ENCODE measurements at places on chromosomes 16 and 17.
A peak's percentile ranks its signal among the peaks of the same experiment; 100 is the strongest.

GRCh38 chr16:813204-813915, 12.8 kb upstream of the GNG13 start:
- DNase-seq: peak; percentile 12

DNA sequence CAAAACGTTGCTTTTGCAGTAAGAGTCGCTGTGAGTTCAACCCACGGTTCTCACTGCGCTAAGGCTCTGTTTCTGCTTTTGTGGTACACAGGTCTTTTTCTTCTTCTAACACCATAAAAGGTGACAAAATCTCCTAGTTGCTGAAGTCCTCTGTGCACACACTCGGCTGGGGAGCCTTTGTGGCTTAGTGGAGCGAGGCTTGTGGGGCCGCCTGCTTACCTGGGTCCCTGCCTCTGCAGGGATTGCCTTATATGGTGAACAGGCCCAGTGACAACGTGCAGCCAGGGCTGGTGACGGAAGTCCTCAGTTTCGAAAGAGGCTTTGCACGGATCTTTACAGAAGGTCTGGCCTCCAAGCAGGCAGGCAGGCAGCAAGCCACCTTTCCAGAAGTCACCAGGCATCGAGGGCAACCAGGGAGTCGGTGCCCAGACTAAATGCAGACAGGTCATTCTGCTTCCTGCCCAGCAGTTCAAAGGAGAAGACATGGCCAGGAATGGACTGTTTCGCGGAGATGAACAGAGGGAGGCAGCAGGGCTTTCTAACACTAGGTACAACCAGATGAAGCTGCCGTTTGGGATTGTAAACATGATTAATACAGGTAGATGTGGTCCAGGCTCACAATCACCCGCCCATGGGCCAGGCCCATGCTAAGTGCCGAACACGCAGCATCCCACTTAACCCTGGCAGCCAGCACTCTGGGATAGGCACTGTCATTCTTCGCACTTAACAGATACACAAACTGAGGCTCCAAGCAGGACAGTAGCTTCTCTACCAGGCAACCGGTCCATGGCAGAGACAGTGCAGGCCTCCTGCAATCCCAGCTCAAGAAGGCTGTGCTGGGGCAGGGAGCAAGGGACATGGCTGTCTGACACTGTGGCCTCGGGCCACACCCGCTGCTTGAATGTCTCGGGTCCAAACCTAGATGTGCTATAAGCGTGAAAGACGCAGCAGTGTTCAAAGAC, 10.7 kb upstream of the MEAK7 start:
- peak; percentile 63 for DNase-seq

DNA sequence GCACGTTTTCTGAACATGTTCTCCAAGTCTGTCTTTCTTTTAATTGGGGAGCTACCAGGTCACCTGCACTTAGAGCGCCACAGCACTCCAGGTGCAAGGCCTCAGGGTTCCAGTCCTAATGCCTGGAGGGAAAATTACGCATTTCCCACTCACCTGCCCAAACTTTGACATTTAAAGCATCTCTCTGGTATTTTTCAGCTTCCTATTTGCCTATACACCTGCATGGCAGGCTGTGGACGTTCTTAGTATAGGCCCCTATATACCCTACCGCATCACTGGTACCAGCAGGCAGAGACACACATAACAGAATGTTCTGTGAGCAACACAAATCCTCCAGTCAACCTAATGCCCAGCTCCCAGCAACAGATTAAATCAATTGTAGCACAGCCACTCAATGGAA, 213.3 kb downstream of the MRTFB start:
- no peak for DNase-seq

DNA sequence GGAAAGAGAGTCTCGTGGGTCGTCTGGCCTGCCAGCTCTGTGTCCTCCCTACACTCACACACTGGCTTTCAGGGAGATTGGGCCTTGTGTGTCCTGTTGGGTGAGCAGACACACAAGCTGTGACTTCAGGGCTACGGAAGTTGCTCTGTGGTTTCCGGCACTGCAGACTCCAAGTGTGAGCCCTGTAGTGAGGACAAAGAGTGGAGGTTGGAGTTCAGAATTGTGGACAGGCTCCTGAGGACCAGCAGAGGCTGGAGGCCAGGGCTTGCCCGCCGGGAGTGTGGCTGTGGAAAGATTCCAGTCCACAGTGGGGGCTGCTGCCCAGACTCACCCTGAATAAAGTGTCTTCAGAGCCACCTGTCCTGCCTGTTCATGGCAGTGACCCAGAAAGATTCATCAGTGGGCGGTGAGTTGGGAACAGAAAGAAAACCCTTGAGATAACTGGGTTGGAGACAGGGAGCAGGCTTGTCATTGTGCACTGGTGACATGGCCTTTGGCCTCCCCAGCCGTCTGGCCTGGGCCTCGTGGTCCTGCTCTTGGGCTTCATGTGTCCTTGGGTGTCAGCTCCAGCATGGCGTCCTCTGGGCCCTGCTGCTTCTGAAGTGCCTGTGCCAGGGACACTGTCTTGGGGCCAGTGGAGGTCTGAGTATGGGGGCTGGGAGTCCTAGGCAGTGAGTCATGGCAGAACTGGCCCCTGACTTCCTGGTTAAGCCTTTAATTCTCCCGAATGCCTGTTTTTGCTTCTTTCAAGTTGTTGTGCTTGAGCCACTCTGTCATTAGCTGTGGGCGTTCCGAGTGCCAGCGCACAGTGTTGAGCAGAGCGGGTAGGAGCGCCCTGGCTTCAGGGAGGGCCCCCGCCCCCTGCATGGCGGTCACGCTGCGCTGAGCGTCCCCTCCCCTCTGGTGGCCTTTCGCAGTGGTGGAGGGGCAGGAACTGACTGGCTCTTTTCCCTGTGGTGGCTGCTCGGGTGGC, 19.9 kb upstream of the ZNF750 start:
- peak; percentile 28 for DNase-seq

DNA sequence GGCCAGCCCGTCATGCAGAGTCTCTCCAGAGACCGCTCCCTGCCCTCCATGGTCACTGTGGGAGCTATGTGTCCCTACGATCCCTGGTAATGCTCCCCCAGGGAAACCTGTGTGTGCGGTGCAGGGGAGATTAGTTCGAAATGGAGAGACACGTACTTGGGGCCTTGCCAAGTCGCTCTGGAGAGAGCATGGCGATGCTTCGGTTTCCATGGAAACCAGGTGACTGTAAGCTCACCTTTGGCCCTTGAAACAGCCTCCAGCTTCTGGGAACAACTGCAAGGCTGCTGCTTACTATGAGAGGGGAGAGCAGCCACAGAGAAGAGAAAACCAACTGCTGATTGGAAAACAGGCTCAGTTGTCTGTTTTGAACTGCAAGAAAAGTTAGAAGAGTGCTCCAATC, 879.7 kb upstream of the EEF2KMT start:
- no peak for DNase-seq

DNA sequence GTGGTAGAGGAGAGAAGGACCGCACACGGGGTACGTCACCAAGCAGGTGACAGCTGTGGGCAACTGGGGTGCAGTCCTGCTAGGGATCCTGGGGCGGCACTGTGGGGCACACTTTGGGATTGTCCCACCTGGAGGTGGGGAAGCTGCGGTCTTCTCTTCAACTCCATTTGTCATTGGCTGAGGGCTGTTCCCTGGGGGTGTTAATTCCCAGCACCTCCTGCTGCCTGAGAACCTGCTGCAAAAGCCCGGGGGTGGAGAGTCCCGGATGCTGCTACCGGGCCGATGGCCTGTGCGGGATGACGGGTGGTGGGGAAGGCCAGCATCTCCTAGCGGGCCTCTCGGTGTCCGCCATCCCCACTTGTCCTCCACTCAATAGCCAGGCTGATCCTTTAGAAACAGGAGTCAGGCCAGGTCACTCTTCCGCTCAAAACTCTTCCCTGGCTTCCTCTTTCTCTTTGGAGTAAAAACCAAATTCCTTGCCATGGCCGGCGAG, 100.2 kb downstream of the CYLD start:
- DNase-seq: no peak

DNA sequence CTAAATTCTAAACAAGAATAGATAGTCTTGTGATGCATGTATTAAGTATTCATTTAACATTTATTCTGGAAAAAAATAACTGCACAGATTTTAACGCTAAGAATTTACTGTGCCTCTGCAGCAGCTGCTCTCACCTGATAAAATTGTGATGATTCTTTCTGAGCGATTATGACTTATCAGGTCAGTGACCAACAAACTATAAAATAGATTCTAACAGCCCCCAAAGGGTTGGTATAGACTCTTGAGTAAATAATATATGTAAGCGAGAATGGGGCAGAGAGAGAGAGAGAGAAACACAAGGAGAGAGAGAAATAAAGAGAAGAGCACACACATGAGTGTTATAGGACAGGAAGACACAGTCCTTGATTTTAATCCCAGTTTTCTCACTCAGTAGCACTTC, 144.4 kb downstream of the SNX11 start:
- DNase-seq: no peak

- no peak for DNase-seq
Observed at GRCh38 chr17:39134878-39135277, 16.6 kb downstream of the PLXDC1 start.

DNA sequence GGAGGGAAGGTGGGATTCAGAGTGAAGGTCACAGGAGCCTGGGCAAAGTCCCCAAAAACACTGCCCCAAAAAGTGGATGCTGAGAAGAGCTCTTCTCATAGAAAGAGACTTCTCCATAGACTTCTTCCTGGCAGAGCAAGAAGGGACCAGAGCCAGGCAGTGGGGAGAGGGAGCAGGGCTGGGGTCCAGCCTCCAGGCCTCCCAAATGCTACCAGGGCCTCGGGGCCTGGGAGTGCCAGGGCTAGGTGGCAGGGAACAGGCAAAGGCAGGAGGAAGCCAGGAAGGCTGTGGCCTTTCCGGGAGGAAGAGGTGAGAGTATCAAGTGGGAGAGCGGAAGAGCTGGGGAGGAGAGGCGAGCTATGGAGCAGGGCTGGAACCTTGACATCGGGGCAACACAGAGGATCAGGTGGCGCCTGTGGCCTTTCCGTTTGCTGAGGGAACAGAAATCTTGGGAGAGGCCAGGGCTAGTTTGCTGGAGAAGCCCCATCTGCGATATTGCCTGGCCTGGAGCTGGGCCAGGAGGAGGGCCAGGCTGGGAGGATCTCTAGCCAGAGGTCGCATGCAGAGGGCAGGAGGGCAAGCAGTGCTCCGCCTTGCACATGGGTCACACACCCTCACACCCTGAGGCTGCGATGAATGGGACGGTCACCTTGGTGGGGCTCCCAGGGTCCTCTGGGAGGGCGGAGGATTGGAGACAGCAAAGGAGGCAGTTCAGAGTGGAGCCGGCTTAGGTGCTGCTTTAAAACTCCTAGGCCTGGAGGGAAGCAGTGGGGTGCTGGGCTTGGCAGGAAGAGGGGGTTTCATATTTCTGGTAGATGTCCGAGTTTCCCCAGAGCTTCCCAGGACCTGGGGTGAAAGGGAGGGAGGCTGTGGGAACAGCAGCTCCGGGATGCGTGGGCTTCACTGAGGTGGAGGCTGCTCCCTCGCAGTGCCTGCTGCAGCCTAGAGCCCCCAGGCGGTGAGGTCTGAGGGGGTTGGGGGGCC, 3.4 kb downstream of the SLC16A5 start:
- no peak for DNase-seq

GRCh38 chr16:81694494-81695280, 84.4 kb upstream of the PLCG2 start:
- DNase-seq: no peak

GRCh38 chr17:77842528-77843147, 115.9 kb upstream of the TNRC6C start:
- DNase-seq: no peak

DNA sequence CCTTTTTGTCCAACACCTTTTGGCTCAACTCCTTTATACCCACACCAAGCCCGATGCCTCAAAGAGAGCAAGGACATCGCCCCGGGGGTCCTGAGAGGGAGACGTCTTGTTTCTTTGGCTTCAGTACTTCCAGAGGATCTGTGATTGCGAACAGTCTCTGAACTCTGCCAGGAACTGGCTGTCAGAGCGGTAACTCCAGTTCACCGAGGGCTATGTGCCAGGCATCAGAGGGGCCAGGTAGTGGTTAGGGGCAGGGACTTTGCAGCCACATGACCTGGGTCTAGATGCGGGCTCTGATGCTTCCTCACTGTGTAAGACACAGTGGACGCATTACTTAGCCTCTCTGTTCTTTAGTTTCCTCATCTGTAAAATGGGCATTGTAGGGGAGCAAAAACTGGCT, 21.6 kb downstream of the LLGL2 start:
- DNase-seq: no peak

- no peak for DNase-seq
Observed at GRCh38 chr16:88407807-88408206, 25.0 kb downstream of the ZNF469 start.

DNA sequence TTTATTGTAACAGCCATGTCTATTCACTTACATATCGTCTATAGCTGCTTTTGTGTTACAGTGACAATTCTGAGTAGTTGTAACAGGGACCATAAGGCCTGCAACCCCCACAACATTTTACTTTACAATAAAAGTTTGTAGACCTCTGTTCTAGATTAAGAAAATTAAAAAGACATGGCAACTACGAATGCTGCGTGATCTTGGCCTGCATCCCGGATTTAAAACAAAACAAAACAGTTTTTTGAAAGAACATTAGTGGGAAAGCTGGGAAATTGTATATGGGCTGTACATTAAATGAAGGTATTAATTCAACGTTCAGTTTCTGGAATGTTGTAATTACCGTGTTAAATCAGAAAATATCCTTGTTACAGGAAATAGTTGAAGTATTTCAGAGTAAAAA, 64.1 kb downstream of the RMI2 start:
- DNase-seq: no peak

DNA sequence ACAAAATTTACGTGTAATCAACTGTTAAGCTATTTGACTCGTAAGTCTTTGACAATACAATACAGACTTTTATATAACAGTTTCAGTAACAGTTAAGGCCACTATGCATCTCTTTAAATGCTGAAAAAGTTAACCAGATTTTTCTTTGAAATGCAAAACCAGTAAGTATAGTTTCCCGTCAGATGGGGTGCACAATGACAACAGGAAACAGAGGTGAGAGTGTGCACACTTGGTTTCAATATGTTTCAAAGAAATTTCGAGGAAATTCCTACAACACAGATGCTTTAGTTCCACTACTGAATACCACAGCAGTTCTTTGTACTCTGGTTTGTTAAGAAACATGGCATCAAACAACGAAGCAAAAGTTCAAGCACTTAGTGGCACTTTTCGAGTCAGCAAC, 48.4 kb downstream of the RNF157 start:
- DNase-seq: no peak

DNA sequence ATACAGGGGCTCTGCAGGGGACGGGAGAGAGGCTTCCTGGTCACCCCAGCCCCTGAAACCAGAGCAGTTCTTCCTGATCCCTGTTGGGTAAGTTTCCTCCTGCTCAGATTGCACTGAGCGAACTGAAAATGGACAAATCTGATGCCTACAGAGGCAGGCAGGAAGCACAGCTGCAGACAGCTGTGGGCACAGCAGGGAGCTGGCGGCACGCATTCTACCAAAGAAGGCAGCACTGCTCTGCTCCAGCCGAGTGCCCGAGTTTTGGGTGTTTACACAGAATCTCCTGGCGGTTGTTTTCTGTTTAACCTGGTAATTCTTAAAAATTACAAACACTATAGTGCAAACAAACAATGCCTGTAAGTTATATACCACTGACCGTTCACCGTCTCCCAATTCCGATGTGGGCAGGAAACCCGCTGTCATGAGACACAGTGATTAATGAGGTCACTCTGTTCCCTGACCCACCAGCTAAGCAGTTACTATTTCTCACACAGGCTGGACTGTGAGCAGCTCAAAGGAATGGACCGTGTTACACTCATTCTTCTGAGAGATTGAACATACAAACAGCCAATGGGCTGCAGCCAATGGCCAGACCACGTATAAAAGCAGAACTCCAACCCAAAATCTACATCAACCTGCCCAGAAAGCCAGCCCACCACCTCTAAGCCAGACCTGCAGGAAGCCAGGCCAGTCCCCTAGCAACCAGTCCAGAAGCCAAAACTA, 25.5 kb downstream of the NSMCE1 start:
- no peak for DNase-seq

GRCh38 chr16:23124315-23124714, 24.9 kb downstream of the USP31 start:
- no peak for DNase-seq
